Stimulated activated CD8-positive, alpha-beta memory T cell treated with anti-CD3 and anti-CD28 coated beads, Interleukin-7, amount 100 ng/mL, for 1 hour (primary cell): ENCODE measurements at places on chromosomes 1 and 21.

DNA sequence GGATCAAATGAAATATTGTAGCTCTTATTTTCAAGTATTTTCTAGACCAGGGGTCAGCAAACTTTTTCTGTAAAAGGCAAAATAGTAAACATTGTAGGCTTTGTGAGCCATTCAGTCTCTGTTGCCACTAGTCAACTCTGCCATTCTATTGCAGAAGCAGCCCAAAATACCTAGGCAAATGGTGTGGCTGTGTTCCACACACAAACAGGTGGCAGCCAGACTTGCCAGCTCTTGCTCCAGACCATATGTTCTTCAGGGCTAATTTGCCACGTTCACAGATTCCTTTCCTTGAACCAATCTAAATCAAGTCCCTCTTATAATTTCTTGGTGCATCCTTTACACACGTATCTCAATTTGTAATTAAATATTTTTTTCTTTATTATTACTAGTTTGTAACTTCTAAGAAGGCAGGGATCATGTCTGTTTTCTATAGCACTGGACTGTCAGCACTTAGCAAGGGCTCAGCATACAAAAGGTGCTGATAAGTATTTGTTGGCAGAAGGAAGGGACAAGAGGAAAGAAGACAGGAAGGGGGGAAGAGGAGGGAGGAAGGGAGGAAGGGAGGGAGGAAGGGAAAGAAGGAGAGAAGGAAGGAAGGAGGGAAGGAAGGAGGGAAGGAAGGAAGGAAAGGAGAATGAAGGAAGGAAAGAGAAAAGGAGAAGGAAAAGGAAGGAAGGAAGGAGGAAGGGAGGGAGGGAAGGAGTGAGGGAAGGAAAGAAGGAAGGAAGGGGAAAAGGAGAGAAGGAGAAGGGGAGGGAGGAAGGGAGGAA lies 106.5 kb upstream of the EDEM3 start:
- no peak for DNase-seq

GRCh38 chr21:43600642-43601402 lies 58.5 kb downstream of the HSF2BP start:
- DNase-seq, result no peak

DNA sequence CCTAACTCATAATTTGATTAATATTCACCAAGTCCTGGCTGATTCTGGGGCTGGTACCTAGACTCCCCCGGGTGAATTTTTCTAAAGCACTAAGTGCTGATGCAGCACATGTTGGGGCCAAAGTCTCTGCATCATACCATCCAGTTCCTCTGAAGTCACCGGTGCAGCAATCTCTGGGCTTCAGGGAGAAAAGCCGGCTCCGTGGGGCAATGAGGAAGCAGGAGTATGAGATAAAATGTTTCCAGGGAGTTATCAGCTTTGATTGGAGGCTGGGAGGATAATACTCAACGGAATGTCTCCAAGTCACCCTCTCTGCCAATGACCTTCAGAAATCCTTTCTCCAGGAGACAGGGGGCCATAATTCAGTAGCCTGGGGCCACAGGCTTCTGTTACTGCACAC lies 1.2 kb downstream of the FCAMR start:
- DNase-seq, result no peak

- no peak for DNase-seq
Measured at GRCh38 chr1:55854911-55855310, 639.7 kb upstream of the USP24 start.

DNA sequence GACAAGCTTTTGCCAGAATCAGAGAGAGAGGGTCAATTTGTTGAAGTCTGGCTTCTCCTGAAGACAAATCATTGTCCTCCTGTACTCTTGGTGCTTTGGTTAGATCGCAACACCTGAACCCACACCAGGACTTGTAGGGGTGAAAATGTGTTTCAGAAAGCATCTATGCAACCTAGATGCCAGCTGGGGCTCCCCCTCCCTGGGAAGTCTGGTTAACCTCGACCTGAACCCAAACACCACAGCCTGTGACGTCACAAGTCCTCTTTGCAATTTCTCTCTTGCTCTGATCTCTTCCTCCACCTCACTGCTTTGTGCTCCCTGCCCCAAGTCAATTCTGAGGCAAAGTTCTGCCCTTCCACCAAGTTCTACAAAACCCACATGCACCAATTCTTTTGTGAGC lies 42.8 kb upstream of the USP24 start:
- DNase-seq, result peak; percentile 39

DNA sequence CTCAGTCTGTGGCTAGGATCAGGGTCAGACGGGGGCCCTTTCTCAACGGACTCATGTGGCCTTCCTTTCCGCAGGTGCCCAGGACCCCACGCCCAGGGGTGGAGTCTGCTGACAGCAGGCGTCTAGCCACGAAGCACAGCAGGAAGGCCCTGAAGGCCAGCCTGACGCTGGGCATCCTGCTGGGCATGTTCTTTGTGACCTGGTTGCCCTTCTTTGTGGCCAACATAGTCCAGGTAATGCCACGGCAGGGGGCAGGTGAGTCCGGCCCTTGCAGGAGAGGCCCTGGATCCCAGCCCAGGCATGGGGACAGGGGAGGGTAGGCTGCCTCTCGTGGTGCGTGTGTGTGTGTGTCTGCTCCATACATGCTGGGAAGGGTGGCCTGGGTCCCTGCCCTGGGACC lies 13.8 kb downstream of the HTR6 start:
- DNase-seq, result no peak

DNA sequence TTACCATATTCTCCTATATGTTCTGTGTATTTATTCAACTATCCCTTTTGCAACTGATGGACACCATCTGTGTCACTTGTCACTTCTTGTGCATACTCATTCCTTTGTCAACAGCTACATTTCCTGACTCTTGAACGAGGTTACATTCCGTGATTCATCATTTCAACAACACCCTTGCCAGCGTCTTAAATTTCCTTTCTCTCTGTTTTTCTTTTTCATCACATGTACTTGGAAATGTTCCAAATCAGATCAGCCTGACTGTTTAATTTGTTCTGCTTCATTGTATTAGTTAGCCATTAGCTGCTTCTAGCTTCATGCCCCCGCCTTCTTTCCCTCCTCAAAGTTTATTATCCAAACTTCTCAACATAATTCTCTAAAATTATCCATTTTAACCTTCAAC lies 173.0 kb downstream of the ADGRL4 start:
- DNase-seq, result no peak

DNA sequence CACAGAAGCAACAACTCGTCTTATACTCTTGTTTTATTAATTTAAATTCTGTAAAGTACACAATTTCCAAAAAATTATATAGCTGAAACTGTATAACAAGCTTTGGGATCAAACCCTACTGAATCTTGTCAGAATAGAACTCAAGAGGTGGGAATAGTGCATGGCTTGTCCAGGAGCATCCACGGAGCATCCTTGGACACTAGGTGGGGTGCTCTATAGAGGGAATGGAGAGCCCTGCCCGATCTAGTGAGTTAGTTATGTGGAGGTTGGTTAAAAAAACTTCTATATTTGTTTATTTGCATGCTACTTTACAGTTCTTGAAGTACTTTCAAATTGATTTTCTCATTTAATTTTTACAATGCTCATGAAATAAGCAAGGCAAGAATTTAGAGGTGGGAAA lies 28.3 kb downstream of the ROR1 start:
- no peak for DNase-seq

GRCh38 chr21:33937931-33938339 lies 22.3 kb upstream of the ATP5PO start:
- DNase-seq, result no peak

- DNase-seq, result no peak
Measured at GRCh38 chr1:157978586-157979403, 14.7 kb upstream of the KIRREL1 start.

DNA sequence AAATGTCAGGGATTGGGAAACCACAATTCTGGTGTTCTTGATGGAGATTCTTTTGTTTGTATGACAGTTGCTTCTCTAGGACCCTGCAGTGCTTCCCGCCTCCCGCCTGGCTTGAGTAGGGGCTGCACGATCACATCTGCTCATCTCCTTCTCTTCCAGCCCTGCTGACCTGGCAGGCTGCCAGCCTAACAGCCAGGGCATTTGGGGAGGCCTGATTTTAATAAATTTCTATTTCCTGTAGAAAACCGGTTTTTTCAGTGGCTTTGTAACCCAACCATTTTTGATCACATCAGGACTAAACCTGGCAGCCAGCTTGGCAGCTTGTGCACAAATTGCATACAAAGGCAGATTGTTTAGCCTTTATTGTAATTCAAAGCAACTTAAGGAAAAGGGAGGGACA lies 78.9 kb downstream of the UBE2U start:
- no peak for DNase-seq

DNA sequence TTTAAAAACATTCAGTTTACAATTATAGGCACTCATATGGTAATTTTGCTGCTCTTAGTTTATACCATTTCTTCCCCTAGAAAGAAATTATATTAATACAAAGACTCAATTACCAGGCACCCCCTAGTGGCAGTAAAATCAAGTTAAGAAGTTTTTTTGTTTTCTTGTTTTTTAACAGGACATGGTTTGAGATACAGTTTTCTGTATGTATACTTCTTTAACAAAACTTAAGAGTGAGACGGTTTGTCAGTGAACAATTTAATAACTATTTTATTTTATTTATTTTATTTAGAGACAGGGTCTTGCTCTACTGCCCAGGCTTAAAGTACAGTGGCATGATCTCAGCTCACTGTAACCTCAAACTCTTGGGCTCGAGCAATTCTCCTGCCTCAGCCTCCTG lies 224.6 kb downstream of the FAF1 start:
- DNase-seq, result no peak

- no peak for DNase-seq
Measured at GRCh38 chr1:207414606-207415108, 39.5 kb upstream of the CR2 start.

- DNase-seq, result no peak
Measured at GRCh38 chr1:8351693-8352470, 34.0 kb downstream of the SLC45A1 start.

GRCh38 chr1:201771466-201771865 lies 57.5 kb upstream of the IPO9 start:
- no peak for DNase-seq

- DNase-seq, result no peak
Measured at GRCh38 chr1:192284927-192285326, 31.9 kb upstream of the RGS21 start.

DNA sequence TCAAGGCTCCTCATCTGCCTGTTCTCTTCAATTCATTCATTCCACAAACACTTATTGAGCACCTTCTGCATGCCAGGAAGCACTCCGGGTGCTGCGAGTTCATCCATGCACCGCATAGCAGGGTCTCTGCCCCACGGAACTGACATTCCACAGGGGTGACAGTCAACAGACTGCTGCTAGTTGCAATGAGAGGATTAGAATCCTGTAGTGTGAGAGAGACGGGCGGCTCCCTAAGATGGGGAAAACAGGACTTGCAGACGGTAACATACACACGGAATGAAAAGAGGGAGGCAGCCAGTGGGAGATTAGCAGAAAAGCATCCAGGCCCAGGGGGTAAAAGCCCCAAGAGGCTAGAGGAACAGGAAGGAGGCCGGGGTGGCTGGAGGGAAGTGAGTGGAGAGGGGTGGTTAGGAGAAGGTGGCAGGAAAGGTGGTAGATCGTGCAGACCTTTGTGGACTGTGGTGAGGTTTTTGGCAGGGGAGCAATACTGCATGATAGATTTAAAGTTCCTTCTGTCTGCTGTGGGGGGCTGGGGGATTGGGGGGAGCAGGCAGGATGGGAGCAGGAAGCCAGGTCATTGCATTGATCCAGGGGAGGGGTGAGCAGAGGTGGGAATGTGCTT lies 6.6 kb downstream of the TNFRSF8 start:
- DNase-seq, result no peak

GRCh38 chr1:226279498-226279897 lies 29.5 kb downstream of the LIN9 start:
- DNase-seq, result no peak

DNA sequence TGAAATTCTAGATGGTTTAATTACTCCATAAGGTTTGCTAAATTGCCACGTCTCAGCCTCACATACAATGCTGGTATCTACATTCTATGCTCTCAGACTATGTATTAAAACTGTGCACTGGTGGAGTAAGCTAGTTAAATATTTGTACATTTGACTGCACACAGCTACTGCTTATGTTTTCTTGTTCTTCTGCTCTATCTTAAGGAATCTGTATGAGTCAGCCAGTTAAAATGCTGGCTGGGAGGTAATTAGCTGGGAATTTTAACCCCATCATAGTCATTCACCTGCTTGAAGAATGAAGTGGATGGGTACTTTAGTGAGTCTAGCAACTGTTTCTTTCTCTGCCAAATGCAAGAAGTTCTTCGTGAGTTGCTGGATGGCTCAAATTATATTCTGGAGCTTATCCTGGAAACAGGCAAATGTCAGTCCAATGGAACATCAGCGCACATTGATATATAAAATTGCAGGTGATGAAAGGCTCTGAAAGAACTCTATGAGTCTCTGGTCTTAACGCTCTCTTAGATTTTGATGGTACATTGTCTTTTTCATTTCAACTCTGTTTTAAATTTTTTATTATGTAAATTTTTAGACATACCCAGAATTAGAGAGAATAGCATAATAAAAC lies 83.4 kb downstream of the BACH1 start:
- no peak for DNase-seq

- DNase-seq, result no peak
Measured at GRCh38 chr1:41915786-41916571, 2.7 kb downstream of the HIVEP3 start.

DNA sequence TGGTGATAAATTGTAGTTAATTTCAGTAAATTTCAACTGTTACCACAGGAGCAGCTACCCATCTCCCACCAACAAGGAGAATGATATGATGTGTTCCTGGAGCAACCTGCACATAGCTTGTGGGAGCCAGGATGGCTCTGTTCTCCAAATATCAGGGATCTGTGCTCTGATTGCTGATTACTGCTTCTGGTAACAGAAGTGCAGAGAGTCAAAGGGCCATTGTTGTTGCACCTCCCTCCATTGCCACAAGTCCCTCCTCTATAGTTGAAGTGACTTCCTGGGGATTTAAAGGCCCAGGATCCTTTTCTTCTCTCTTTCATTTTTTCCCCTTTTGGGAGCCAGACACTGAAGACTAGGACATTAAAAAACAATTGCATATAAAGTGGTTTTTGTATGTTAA lies 51.6 kb upstream of the HPDL start:
- DNase-seq, result no peak

GRCh38 chr1:204649721-204650521 lies 35.6 kb downstream of the LRRN2 start:
- DNase-seq, result no peak

GRCh38 chr1:218991089-218991488 lies 182.6 kb upstream of the LYPLAL1 start:
- no peak for DNase-seq

DNA sequence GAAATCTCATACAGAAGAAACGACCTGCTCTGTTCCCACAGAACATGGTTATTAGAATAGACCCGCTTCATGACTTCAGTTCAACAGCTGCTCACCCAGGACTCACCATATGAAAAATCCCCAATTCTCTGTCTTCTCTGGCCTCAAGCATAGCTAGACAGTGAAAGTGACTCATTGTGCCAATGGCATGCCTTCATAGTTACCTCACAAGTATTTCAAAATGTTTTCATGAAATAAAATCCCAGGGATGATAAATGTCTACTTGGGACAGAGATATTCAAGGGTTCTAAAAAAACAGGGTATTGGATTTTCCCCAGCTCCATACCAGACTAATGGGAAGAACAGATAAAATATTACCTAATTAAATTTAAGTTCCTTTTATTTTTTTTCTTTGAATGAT lies 82.3 kb downstream of the NOTCH2 start:
- DNase-seq, result no peak

- DNase-seq, result no peak
Measured at GRCh38 chr1:208475449-208475848, 231.3 kb upstream of the PLXNA2 start.

- no peak for DNase-seq
Measured at GRCh38 chr1:45423906-45424678, 66.9 kb downstream of the TESK2 start.

GRCh38 chr1:28295936-28296335 lies 32.9 kb upstream of the MED18 start:
- DNase-seq, result no peak

GRCh38 chr1:190000365-190000872 lies 477.2 kb downstream of the BRINP3 start:
- no peak for DNase-seq
